ENCODE measurements at places on chromosomes 1 and 21.

DNA sequence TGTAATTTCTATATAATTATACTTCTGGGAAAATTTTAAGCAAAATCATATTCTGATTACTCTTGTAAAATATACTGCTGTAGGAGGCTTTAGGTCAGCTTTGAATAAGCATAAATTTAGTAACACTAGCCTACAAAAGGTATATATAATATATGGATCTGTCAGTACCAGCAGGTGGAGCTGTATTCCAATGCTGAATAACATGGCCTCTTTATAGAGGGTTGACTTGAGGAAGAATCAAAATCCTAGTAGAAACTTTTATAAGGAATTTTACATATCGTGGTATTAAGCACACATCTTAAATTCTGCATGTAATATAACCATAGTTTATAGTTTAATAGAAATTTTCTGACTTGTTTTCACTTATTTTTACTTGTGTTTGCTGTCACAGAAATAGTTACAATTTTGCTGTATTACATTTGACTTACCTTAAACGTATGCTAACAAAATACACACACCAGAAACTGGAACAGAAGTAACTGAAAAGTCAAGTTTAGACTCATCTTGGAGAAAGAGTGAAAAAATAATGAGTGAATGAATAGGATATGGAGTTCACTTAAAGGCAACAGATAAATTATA lies 79.3 kb downstream of the HMCN1 start:
- no peak for DNase-seq

DNA sequence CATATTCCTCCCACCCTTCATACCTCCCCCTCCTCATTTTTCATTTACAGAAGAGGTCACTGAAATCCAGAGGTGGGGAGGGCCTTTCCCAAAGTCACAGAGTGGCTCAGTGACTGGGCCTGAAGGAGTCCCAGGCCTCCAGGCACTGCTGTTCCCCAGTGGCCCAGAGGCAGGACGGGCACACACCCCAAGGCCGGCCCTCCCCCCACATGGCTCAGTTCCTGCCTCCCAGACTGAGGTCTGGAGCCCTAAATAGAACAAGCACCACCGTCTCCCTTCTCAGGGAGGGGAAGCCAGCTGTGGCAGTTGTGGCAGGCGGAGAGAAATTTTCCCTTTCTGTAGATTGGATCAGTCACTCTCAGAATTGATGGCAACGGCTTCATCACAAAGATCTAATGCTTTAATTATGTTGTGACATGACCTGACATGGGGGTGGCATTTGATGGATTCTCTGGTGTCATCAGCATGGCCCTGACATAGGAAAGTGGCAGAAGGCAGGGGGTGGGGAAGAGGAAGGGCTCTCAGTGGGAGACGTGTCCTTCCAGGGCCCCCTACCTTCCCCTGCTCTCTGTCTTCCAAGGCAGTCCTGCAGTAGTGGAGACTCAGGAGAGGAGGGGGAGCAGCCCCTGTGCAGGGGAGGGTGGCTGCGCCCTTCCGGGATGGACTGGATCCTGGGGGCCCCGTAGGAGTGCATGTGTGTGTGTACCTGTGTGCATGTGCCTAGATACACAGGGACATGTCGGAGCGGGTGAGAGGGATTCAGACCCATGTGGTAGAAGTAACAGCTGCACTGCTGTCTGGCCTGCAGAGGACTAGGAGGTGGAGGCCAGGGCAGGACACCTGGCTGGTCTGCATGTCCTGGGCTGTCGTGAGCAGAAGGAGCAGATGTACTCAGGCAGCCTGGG lies 41.2 kb upstream of the FOXO6 start:
- no peak for DNase-seq

- DNase-seq, result no peak
These were observed 14.9 kb upstream of the KCNK1 start for GRCh38 chr1:233598891-233599541.

- DNase-seq, result no peak
These were observed 9.3 kb upstream of the GREM2 start for GRCh38 chr1:240621249-240621648.

DNA sequence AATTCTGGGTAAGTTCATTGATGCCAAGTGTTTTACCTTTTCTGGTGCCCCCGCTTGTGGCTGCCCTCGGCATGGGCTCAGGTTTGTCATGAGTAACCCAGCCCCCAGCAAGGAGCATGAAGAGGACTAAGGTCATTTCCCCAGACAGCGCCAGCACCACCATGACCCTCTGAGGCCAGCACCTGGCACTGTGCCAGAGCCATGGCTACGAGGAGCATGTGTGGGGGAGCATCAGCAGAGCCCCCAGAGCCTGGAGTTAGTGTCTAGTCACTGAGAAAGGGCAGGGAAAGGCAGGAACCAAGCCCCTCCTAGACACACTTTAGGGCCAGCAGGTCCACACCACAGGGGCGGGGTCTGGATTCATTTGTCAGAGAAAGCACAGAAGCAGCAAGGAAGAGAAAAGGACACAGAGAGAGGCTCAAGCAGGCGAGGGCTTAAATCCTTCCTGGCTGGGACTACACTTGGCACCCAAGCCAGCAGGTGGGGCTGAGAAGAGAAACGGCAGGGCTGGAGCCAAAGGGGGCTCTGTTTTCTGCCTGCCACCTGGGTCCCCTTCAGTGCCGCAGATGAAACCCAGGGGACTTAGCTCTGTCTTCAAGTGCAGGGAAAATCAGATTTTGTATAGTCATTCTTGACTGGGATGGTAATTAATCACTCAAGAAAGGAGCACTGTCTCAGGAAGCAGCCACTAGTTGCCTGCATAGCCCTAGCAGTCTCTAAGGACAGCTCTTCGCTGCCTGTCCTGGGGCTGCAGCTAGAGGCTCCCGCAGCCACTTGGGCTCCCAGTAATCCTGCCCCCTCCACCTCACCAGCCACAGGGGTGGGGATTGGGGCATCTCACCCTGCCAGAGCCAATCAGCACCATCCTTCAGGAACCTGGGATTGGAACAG lies 79.6 kb upstream of the ZC3H12A start:
- peak; percentile 46 for DNase-seq

- DNase-seq, result no peak
These were observed 27.1 kb upstream of the KCNQ4 start for GRCh38 chr1:40756523-40756922.

DNA sequence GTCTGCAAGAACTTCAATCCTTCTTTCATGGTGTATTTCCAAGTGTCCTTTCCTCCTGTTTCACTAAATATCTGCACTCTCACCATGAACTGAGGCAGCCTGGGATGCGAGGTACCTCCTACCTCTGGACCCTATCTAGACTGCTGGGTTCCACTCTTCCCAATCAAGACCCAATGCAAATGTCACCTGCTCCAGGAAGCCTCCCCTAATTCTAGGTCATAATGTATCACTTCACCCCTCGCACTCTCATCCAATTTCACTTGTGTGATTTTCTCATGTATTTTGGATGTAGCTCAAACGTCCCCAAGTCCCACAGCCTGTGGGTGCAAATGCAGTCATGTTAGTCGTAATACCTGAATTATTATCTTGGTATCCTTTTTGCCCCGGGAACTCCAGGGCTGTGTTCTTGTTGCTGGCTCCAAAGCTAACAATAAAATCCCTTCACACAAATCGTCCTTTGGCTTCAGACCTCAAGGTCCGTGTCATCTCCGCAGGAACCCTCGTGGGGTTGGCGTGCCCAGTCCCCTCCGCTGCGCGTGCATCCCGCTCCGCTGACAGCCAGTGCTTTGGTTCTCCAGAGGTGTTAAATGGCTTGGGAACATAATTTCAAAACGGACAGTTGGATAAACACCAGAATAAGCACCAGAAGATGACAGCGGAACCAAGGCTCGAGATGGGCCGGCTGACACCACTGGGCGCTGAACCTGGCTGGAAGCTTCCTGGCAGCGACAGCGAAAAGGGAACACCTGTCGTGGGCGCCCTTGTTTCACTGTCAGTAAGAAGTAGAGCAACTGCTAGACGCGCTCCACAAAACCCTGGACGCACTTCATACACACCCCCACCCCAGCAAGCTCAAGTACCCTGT lies 1.0 kb upstream of the BACH1 start:
- DNase-seq, result peak; percentile 29

- no peak for DNase-seq
These were observed 3.6 kb downstream of the UTP11 start for GRCh38 chr1:38015978-38016725.

GRCh38 chr1:228059634-228060457 lies 22.7 kb upstream of the ARF1 start:
- DNase-seq, result peak; percentile 98

DNA sequence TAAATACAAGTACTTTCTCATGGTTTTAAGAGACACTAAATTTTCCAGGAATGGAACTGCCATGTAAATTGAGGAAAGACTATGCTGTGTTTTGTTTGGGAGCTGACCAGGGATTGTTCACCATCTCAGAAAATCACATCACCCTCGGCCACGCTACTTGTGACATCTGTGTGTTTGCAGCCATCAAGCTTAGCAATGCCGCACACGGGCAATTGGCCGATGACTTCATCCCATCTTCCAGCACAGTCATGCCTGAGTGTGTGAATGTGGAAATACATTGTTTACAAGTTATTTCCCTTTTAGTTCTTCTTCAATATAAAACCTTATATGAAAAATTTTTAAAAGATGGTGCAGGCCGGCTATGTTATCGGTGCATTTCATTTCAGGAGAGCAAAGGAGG lies 121.6 kb downstream of the GLIS1 start:
- DNase-seq, result no peak

- DNase-seq, result no peak
These were observed 86.0 kb downstream of the SLC35F3 start for GRCh38 chr1:233990486-233990885.

GRCh38 chr1:2556277-2556677 lies at the start of gene TNFRSF14:
TNFRSF14 (plus strand) TSS chr1:2556371; CDS start chr1:2556665, 294 bp downstream.
- peak; percentile 23 for DNase-seq

DNA sequence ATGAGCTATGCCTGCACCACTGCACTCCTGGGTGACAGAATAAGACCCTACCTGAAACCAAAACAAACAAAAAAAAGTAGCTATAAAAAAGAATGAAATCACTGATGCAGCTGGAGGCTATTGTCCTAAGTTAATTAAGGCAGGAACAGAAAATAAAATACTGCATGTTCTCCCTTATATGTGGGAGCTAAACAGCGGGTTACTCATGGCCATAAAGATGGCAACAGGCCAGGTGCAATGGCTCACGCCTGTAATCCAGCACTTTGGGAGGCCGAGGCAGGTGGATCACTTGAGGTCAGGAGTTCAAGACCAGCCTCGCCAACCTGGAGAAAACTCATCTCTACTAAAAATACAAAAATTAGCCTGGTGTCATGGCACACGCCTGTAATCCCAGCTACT lies 152.7 kb downstream of the PIK3R3 start:
- no peak for DNase-seq

DNA sequence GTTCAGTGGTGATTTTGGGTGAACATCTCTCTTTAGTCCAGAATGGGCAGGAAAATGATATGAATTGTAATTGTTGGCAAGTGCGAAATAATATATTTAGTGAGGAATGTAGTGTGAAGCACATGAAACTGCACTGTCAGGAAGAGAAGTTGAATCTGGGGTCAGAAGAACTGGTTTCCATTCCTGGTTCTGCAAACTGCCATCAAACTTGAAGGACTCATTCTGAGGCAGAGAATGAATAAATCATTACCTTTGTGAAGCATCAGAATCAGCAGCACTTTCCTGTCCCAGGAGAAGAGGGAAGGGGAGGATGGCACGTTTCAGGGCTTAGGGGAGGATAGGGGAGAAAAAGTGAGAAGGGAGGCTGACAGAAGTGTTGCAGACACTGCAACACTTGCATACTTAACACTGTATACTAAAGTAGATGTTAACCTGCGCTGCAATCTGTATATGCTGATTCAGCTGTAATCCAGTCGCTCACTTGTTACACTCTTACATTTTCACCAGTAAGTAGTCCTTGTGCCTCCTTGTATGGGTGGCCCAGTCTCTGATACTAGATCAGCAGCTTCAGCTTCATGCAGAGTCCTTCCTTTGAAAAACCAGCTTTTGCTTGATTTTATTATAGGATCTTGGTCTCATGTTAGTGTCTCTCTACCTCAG lies 10.5 kb upstream of the RPTN start:
- no peak for DNase-seq

DNA sequence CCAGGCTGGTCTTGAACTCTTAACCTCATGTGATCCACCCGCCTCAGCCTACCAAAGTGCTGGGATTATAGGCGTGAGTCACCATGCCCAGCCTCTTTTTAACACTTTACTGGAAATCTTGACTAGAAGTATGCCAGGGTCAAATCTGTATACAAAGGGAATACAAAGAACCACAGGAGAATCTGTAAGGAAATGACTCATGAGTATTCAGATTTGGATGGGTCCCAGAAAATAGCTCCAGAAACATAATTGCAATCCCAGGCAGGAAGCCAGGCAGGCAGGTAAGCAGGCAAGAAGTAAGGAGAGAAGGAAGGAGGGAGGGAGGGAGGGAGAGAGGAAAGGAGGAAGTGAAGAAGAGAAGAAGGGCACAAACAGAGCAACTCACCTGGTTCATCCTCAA lies 22.8 kb upstream of the TIAM1 start:
- no peak for DNase-seq

DNA sequence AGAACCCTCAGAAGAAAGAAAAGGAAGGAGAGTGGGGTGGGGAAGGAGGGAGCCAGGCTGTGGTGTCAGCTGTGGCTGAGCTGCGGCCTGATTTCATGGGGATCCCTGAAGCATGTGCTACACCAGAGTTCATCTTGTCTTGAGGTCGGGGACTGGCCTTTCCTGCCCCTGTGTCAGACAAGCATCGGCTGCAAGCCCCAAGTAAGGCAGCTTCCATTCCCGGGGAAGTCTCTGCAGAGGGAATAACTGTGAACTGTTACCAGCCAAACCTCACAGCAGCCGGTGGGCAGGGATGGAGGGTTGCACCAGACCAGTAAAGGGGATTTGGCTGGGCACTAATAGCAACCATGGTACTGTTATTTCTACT lies 35.7 kb upstream of the BTG2 start:
- no peak for DNase-seq

- no peak for DNase-seq
These were observed 18.7 kb downstream of the TFF3 start for GRCh38 chr21:42296501-42296900.

GRCh38 chr1:87685311-87686135 lies 356.8 kb downstream of the LMO4 start:
- DNase-seq, result no peak

- DNase-seq, result no peak
These were observed 350.6 kb upstream of the NCAM2 start for GRCh38 chr21:20647607-20648006.
